ENCODE measurements at places on chromosomes 16 and 17.
A peak's percentile ranks its signal among the peaks of the same experiment; 100 is the strongest.

DNA sequence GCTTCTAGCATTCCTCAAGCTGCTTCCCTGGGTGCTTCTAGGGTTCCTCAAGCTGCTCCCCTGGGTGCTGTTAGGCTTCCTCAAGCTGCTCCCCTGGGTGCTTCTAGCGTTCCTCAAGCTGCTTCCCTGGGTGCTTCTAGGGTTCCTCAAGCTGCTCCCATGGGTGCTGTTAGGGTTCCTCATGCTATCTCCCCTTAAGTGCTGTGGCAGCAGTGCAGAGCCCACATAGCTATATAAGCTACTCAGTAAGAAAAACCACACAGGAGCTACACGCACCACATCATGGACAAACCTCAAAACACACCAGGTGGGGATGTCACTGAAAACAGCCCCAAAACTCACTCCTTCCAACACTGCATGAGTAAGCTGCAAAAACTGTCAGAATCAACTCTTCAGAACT lies 35.2 kb downstream of the ANKRD11 start:
- DNase-seq = no peak

- DNase-seq = no peak
Observed at GRCh38 chr17:49980703-49981197, 11.8 kb downstream of the DLX4 start.

- no peak for DNase-seq
Observed at GRCh38 chr16:73233846-73234424, 186.0 kb upstream of the ZFHX3 start.

- no peak for DNase-seq
Observed at GRCh38 chr17:27832831-27833230, 32.5 kb upstream of the NOS2 start.

DNA sequence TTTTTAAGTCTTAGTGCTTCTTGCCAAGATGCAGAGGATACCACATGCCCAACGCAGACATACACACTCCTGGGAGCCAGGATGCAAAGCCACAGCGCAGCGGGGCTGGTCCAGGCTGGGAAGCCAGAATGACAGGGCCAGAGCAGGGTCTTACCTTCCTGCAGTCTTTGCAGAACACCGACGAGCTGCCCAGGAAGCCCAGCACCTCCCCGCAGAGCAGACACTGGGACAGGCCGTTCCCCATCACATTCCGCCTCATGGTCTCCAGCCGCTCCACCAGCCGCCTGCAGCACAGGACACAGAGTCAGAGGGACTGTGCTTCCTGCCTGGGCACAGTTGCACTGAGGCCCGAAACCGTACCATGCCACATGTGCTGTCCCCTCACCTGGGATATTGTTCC lies 33.3 kb downstream of the RPH3AL start:
- peak; percentile 13 for DNase-seq

- no peak for DNase-seq
Observed at GRCh38 chr17:61283043-61283442, 116.6 kb upstream of the TBX2 start.

DNA sequence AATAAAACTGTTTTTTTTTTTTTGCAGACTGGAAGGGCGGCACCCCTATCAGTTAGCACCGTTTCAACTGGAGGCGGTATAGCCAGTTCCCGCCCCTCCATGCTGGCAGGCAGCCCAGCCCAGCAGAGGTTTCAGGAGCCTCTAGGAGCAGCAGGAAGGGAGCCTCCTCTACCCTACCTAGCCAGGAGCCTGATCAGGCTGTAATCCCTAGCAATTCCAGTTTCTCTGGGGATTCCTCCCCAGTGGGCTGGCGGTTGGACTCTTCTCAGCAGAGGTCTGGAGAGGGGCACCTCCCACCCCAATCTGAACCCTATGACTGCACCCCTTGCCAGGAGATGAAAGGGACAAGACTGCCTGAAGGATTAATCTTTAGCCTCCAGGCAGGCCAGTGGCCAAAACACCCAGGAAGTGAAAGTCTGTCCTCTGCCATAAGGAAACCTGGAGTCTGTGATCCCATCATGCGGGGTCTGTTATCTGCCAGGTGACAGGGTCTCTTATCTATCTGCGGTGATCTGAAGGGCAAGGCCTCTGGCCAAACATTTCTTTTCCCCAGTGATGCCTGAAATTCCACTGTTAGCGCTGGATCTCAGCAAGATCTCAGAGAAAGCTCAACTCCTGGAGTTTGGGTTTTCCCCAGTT lies 4.9 kb upstream of the CDH1 start:
- peak; percentile 94 for DNase-seq

- DNase-seq = peak; percentile 56
Observed at GRCh38 chr17:72602517-72603419, 481.9 kb downstream of the SOX9 start.

DNA sequence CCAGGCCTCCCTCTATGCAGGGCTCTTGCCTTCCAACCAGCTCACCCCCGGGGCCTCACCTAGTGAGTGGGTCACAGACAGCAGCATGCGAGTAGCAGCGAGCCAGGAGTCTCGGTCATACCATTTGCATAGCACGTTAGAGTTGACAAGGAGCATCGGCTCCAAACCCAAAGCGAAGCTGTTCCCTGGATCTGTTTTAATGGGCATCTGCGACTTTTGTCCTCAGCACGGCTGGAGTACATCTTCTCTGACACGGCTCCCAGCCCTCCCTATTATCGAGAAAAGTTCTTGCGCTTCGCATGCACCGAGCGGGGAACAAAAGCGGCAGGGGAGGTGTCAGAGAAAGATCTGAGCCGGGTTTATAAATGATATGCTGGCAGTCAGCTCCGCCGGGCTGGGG lies 253.3 kb downstream of the MAF start:
- no peak for DNase-seq

GRCh38 chr16:75789237-75789636 lies 62.9 kb upstream of the CPHXL start:
- no peak for DNase-seq

GRCh38 chr16:13307255-13307654 lies 405.9 kb downstream of the SHISA9 start:
- DNase-seq = peak; percentile 16

DNA sequence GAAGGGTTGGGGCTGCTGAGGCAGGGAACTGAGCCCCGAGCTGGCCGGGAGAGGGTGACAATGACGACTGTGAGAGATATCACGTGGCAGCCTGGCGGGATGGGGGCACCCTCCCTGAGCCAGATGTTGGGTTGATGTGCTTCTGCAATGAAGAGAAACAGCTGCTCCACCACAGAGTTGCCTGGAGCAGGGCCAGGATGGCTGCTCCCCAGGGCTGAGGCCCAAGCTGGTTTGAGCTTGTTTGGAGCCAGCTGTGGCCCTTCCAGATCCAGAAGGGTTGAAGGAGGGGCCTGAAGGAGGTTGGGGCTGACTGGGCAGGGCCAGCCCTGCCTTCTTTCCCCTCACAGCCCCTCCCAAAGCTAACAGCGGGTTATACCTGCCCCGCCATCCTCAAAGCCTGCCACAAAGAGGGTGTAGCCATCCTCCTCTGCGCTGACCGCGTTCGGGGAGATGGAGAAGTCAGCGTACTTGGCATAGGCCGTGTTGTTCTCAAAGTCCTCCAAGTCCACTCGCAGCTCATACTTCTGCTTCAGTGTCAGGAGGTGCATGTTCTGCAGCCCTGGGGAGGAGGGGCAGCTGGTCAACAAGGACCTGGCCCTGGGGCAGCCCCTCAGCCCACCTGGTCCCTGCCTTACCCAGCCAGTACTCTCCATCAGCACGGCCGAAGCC lies 2.1 kb downstream of the MFAP4 start:
- DNase-seq = peak; percentile 51

DNA sequence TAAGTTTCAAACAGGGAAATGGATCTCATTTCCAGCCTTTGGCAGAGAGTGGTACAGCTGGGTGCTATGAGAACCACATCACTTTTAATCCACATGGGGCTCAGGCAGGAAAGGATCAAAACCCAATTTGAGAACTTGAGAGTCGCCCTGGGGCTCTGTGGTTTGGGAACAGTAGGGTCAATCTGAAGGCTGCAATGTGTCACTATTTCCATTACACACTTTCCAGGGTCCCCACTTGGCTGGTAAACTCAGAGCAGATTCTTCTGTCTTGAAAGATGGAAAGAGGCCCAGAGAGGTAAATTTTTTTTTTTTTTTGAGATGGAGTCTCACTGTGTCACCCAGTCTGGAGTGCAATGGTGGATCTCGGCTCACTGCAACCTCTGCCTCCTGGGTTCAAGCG lies 6.7 kb upstream of the HIGD1B start:
- no peak for DNase-seq

GRCh38 chr17:57927048-57927723 lies 28.0 kb downstream of the CUEDC1 start:
- DNase-seq = peak; percentile 55

DNA sequence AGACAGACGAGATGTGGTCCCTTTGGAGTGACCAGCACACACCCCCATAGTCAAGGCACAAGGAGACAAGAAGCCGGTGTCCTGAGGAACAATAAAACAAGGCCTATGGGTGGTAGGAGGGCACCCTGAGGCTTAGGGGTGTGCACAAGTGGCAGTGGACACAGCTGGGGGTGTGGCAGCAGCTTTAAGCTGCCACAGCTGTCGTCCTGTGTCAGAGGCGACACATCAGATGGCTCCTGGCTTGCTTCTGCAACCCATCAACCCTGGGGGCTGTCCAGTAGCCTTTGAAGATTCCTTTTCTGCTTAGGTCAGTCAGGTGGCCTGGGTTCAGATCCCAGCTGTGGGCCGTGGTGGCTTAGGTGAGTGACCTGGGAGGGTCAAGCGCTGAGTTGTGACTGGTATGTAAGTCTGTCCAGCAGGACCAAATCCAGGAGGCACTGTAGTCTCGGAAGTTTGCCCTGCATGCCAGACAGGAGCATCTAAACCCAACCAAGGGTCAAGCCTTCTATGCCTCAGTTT lies 15.8 kb downstream of the DRC3 start:
- no peak for DNase-seq

- no peak for DNase-seq
Observed at GRCh38 chr17:74875977-74876593, 3.3 kb upstream of the FDXR start.

GRCh38 chr17:40122136-40122998 lies 596 bp downstream of the MSL1 start:
- peak; percentile 71 for DNase-seq

- no peak for DNase-seq
Observed at GRCh38 chr17:57044976-57045867, 39.8 kb upstream of the AKAP1 start.

DNA sequence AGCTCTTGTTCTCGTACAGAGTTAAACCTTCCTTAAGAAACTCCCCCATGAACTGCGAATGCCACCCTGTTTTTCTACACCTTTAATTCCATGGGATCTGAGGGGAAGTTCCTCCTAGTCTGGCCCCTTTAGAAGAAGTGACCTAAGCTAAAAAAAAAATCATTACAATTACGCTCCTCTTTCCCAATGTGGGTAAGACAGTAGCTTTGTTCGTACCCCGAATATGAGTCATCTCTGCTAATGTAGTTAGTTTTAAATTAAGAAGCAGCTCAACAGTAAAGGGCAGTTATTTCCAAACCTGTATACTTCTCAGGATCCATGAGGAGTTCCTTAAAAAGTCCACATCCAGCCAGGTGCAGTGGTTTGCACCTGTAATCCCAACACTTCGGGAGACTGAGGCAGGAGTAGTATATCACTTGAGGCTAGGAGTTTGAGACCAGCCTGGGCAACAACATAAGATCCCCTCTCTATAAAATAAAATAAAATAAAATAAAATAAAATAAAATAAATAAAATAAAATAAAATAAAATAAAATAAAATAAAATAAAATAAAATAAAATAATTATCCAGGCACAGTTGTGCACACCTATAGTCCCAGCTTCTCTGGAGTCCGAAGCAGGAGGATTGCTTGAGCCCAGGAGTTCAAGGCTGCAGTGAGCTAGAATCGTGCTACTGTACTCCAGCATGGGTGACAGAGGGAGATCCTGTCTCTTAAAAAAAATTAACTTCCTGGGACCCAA lies 26.1 kb downstream of the RCVRN start:
- DNase-seq = no peak

- DNase-seq = no peak
Observed at GRCh38 chr16:8961811-8962390, 1.8 kb downstream of the USP7 start.

GRCh38 chr16:67245186-67245585 lies 2.1 kb downstream of the FHOD1 start:
- no peak for DNase-seq

DNA sequence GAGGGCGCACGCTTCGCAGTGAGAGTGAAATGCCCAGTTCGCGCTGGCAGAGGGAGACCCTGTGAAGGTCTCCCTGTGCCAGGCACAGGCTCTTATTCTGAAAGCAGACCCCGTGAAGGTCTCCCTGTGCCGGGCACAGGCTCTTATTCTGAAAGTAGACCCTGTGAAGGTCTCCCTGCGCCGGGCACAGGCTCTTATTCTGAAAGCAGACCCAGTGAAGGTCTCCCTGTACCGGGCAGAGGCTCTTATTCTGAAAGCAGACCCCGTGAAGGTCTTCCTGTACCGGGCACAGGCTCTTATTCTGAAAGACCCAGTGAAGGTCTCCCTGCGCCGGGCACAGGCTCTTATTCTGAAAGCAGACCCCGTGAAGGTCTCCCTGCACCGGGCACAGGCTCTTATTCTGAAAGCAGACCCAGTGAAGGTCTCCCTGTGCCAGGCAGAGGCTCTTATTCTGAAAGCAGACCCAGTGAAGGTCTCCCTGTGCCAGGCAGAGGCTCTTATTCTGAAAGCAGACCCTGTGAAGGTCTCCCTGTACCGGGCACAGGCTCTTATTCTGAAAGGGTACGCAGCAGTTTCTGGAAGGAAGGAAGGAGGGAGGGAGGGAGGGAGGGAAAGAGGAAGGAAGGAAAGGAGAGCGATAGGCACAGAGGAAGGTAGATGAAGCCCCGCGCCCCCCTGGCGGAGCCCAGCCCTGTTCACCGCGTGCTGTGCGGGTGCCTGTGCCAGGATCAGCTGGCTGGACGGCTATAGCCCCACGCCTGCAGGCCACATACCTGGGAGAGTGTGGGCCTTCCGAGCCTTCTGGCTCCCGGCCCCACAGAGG lies 55.3 kb downstream of the WDR45B start:
- DNase-seq = peak; percentile 92

DNA sequence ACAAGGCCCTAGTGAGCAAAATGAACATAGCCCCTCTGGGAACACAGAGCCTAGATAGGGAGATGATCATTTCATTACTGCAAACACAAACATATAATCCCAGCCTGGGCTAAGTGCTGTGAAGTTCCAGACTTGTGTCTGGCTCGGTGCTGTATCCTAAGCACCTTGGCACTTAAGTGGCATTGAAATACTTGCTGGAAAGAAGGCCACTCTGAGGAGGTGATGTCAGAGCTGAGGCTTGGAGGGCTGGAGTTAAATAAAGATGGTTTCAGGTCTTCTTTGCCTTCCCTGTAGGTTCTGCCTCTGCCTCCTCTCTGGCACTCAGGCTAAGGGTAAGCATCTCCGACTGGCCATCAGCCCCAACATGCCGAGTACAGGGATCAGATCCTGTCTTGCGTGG lies 2.4 kb upstream of the CACNA1G start:
- DNase-seq = no peak
